AG09319 (cell line): ENCODE measurements at places on chromosomes 13 and 19.

- DNase-seq = no peak
These were observed 132.5 kb downstream of the ZNF675 start for GRCh38 chr19:23554548-23554947.

DNA sequence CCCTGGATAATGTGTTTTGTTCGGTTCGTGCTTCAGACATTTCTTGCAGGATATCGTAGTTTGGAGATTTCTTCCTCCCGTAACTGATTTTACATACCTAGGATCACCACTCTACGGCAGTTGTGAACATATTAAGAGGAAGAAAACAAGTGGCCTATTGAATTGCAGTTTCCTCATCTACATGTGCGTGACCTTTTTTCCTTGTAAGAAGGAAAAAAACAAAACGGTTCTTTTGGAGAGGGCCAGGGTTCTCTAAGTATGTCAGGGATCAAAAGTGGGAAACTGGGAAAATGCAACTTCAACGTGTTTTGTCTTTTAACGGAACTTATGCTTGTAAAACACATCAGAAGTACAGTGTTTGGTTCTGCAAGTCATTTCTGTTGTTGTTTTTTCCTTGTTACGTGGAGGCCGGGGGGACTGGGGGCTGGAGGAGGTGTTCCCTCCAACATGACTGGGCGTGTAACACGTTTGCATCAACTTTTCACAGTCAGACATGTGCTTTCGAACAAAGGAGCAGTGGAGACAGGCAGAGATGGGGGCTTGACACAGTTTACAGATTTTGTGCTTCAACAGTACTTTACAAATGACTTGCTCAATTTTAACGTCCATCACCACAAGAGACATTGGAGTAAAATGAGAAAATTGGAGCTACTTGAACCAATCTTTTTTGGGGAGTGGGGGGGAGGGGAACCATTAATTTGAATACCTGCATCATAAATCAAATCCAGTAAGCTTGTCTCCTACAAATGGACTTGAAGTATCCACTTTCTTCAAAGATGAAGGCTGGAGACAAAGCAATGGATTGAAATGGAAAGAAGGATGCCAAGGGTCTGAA, 3.8 kb downstream of the ZC3H4 start:
- DNase-seq = no peak

DNA sequence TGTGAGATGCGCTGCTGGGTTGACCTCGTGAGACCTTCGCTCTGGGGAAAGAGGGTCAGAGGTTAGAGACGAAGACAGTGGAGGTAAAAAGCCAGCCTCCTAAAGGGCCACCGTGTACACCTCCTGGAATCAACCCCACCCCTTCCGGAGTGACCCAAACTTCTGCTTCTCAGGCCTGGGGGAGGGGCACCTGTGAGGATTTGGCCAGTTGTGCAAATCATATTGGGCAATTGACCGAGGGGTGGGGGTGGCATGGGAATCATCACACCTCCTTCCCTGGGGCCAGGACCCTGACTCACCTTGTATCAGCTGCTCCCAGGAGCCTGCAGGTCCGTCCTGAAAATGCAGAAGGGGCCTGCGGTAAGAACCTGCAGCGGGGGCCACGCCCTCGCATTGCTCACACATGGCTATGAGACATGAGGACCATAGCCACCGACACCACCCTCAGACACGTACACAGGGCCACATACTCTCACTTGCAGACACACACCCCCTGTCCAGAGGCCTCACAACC, 2.8 kb downstream of the TNFSF14 start:
- DNase-seq = no peak

- no peak for DNase-seq
These were observed 35.2 kb upstream of the MIR17HG start for GRCh38 chr13:91312324-91312723.

- no peak for DNase-seq
These were observed 144.6 kb downstream of the KCTD12 start for GRCh38 chr13:76741624-76742023.

DNA sequence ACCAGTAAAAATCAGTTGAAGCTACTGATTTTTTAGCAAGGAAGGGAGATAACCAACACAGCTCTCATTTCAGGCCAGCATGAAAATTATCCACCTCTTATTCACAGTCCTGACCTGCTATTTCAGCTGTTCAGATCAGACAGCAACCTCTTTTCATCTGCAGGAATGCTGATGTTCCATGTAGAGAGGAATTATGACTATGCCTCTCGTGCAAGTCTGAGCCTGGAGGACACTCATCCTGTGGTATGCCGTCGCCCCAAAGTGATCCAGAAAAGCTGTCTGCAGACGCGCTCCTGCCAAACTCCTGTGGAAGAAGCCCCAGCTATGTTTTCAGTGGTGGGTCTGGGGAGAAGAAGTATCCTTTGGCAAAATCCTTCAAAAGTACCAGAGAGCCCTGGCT, 563.5 kb upstream of the SLITRK1 start:
- DNase-seq = no peak

- DNase-seq = no peak
These were observed 59.8 kb upstream of the TPM4 start for GRCh38 chr19:16016226-16017137.

DNA sequence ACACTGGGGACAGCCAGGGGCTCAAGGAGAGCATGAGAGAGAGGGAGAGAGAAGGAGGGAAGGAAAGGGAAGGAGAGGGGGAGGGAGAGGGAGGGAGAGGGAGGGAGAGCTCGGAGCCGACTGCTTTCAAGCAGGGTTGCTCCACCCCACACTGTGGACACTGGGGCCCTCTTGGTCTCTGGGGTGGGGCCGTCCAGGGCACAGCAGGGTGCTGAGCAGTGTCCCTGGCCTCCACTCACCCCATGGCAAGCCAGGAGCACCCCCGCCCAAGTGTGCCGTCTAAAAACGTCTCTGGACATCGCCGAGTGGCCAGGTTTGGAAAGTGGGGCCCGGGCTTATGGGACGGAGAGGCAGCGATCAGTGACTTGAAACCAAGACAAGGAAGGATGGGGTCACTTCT, 20.9 kb downstream of the DPP9 start:
- DNase-seq = no peak

DNA sequence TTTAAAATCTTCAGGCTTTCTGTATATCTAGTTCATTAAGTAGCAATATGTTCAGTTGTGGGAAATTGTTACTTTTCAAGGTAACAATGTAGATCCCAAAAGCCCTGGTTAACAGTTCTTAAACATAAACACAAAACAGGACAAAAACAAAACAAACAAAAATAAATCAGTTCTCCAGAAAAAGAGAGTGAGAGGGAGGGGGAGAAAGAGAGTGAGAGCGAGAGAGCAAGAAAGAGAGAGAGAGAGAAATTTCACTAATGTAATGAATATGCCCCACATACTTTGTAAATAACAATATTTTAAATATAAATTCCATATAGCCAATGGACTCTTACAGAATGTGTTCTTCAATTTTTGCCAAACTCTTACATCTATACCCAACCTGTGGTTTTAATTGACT, 275.5 kb downstream of the GPC6 start:
- no peak for DNase-seq

GRCh38 chr19:19348266-19348665, 27.6 kb downstream of the MAU2 start:
- no peak for DNase-seq

GRCh38 chr13:66207610-66208009, 1022.5 kb downstream of the PCDH9 start:
- DNase-seq = no peak

DNA sequence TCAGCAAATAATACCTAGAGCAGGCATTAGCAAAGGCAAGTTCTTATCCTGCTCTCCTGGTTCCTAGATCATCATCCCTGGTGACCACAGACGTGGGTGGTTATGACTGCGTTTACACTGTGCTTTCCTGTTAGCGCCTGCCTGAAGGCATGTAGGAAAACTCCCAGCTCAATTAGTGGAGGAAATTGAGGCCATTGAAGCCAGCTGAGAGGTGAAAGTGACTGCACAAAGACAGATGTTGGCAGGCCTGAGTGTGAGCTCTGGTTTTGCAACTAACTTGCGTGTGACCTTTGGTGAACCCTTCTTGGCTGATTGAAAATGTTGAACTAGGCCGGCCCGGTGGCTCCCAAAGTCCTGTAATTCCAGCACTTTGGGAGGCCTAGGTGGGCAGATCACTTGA, 17.5 kb upstream of the NWD1 start:
- DNase-seq = peak; percentile 36

DNA sequence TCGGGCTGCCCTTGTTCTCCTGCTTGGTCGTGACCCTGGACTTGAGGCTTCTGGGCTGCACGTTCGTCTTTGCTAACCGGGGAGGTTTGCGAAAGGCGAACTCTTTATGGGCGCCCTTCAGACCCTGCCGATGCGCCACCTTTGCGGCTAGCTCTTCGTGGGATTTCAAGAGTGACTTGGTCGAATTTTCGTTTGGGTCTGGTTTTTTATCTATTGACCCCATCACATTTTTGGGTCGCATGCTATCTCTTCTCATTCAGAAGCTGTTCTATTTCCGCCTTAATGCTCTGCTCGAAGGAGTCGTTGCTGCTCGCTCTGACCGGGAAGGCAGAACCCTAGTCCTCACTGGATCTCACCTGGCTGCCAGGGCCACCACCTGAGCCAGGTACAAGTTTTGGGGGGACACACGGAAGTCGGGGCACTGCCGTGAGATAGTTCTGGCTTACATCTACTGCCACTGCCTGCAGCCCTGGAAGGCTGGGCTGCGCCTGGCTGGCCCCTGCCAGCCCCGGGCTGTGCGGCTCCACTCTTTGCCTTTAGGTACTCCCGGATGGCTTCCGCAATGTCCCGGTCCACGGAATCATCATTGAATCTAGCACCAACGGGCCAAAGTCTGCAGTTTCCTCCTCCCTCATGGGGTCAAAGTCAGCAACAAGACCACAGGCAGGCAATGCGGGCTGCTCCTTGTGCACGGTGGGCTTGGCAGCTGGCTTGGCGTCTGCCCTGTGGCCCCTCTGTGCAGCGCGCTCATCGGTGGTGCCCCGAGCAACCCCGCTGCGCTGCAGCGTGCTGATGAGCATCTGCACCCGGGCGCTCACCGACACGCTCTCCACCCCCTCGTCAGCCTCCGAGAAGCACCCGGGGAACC, 16.2 kb downstream of the RB1 start:
- no peak for DNase-seq

DNA sequence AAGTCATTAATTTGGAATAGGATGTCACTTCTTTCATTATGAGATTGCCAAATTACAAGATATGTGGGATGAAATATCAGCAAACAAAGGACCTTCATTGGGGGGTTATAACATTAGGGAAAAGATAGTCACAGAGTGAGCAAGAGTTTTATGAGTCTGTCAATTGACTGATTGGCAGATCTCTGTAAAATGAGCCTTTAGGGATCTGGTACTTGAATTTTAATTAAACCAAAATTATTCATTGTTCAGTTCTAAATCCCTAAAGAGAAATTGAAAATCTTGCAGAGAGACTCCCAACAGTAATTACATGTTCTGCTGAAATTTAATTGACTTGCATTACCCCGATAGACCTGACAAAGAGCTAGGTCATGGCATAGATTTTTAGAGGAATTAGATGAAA, 768.1 kb upstream of the SPRY2 start:
- no peak for DNase-seq

GRCh38 chr13:42498521-42498920, 75.4 kb upstream of the TNFSF11 start:
- DNase-seq = no peak

- DNase-seq = no peak
These were observed 458.0 kb upstream of the GPC6 start for GRCh38 chr13:92768602-92769001.

GRCh38 chr13:49457221-49457620, 13.1 kb downstream of the SETDB2 start:
- DNase-seq = peak; percentile 30

DNA sequence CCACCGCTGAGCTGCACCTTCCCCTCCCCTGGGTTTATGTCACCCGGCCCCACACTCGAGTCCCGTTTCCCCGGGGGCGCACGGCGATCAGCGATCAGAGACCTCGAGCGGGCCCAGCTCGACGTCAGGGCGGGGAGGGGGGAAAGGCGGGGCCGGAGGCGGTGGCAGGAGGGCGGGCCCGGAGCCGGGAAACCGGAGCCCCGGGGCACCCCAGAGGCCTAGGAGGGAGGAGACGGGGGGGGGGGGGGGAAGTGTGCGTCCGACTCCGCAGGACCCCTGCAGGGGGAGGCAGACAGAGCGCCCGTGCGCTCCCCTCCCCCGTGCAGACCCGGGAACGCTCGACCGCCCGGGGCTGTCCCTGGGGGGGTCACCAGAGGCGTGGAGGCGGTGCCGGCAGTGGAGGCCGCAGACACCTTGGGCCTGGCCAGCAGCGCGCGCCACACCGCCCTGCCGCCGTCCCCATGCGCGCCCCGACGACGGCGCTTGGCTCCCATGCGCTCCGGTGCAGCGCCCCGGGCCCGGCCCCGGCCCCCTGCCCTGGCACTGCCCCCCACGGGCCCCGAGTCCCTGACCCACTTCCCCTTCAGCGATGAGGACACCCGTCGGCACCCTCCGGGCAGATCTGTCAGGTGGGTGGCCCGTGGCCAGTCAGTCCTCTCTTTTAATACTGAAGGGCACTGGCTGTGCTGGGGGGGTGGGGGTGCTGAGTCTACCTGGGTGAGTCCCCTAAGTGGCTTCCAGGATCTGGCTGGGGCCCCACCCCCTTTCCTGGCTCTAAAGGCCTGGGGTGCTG, 11.8 kb downstream of the PDE4A start:
- DNase-seq = no peak
